NCI-H2227 treated with DMSO at 0.1 percent for 48 hours (cell line): ENCODE measurements at places on chromosomes 3 and 15.

DNA sequence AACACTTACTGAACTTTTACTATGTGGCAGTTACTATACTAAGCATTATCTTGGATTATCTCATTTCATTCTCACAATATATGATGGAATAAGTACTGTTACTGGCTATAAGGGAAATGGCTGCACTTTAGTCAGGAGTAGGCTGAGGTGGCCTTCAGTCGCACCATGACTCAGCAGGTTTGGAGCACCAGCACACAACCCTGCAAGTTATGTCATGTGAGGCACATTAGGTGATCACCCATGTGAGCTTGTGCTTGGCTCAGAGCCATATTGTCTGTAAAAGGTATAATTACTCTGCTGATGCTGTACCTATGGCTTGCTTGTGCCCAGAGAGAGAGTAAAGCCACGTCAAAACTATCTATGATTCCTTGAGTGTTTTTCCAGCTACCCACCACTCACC is 54.1 kb upstream of the TIPARP start:
- peak; percentile 77 for DNase-seq

- no peak for DNase-seq
Observed at GRCh38 chr3:134955874-134956273, 160.8 kb downstream of the EPHB1 start.

GRCh38 chr15:91055548-91056331 is 33.3 kb upstream of the VPS33B start:
- DNase-seq = peak; percentile 55

DNA sequence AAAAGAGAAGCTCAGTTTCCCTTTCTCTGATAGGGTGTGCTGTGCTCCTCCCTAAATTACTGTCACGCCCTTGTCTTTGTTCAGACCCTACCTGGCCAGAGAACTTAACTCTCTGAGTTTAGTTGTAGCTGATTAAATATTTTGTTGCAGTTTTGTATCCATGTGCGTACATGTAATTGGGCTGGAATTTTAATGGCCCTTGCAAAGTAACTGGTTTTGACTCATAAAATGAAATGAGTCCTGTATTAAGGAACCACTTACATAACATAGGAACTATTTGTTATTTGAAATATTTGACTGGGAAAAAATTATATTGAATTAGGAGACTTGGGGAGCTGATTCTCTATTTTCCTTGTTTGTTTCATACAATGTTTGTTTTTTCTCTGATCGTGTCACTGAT is 80.2 kb downstream of the LRRK1 start:
- DNase-seq = no peak

- no peak for DNase-seq
Observed at GRCh38 chr15:57375827-57376695, at the start of gene CGNL1. Gene CGNL1 (plus strand): TSS chr15:57376505. CDS start chr15:57438000, 61,495 bp downstream.

- no peak for DNase-seq
Observed at GRCh38 chr3:73490453-73491286, 134.1 kb downstream of the PDZRN3 start.

- no peak for DNase-seq
Observed at GRCh38 chr3:47011371-47011770, 31.9 kb downstream of the NBEAL2 start.

- no peak for DNase-seq
Observed at GRCh38 chr3:25587094-25587493, 77.6 kb downstream of the TOP2B start.

DNA sequence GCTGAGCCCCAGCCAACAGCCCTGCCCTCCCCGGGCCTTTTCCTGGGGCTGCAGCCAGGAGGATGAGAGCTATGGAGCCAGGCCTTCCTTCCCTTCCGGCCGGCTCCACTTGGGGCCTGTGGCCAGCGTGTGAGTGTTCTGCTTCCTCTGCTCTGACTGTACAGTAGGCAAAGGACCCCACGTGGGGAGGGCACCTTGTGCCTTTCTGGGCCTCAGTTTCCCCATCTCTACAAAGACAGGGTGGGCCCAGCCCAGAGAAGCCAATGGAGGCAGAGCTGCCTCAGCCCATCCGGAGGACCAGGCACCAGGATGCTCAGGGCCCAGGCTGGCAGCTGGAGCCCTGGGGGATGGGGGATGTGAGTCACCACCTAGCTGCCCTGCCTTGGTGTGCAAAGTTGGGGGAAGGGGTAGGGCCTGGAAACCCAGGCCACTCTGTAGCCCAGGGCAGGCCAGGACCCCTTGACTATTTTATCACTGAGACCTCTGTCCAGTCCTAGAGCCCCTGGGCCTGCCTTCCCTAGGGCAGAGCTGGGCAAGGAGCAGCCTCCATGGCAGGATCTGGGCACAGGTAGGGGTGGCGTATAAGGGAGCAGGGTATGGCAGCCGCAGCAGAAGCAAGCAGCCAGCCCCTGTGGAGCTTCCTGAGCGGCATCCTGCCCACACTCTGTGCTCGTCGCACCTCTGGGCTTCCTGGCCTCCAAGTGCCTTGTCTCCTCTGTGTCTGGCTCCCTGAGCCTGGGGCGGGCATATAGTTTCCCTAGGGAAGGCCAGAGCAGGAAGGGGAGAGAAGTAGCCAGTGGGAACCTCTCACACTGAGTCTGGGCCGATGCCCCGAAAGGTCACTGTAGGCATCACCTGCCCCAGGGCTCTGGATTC is 1.8 kb downstream of the PSTPIP1 start:
- DNase-seq = no peak

DNA sequence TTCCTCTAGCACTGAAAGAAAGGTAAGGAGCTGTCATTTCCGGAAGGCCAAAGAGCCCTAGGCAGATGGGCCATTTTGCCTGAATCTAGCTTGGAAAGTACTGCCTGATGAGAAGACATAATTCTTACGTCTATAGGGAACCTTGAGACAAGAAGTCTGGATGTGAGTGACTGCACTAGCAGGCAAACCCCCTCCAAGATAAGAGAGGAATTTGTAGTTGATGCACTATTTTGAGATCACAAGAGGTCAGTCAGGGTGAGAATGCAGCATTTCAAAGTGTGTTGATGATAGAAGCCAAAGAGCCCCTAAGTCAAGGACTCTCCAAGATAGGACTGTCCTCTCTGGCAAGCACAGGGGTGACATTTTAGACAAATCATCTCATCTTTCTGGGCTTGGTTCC is 99.2 kb downstream of the HES1 start:
- DNase-seq = no peak

DNA sequence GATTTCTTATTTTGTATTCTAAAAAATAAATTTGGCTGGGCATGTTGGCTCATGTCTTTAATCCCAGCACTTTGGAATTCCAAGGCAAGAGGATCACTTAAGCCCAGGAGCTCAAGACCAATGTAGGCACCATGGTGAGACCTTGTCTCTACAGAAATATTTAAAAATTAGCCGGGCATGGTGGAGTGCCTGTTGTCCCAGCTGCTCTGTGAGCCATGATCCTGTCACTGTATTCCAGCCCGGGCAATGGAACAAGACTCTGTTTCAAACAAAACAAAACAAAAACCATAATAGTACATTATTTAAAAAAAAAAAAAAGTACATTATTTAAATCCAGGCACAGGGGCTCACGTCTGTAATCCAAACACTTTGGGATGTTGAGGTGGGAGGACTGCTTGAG is 5.5 kb upstream of the RTF1 start:
- DNase-seq = no peak

- DNase-seq = no peak
Observed at GRCh38 chr3:139797724-139798343, 120.1 kb upstream of the NMNAT3 start.

DNA sequence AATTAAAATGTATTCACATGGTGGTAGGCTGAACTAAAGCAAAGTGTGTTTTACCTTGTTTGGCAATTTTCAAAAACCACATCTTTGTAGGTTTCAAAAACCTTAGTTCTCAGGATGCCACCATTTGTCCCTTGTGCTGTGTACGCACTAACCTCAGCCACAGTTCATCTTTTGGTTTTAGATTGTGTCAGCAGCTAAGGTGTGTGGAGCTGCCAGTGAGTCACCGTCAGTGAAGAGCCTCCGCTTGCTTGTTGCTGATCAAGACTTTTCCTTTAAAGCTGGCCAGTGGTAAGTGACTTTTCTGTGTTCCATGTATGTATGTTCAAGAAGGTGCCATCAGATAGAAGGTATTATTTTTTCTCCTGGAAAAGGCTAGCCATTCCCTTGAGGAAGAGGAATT is 21.1 kb downstream of the OXNAD1 start:
- DNase-seq = no peak

DNA sequence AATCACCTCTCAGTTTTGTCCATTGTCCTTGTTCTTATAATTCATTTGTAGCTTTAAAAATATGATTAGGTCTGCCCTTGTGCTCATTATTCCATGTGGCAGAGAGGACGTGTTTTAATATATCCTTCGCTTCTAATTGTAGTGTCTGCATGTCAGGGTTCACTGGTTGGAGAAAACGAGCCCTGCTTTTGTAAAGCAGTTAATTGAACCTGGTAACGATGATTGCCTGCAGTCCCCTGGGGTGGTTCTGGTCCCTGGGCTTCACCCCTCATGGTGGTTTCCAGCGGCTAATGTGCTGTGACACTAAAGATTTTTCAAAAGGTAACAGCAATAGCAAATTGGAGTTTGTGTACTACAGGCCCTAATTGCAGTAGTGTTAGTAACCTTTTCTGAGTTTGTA is 299.6 kb downstream of the CACNA2D3 start:
- DNase-seq = no peak

- DNase-seq = no peak
Observed at GRCh38 chr3:54251705-54252104, 129.4 kb downstream of the CACNA2D3 start.

GRCh38 chr15:69790632-69791031 is 307.1 kb downstream of the TLE3 start:
- DNase-seq = no peak

- no peak for DNase-seq
Observed at GRCh38 chr15:77826006-77826695, 193.4 kb upstream of the LINGO1 start.

DNA sequence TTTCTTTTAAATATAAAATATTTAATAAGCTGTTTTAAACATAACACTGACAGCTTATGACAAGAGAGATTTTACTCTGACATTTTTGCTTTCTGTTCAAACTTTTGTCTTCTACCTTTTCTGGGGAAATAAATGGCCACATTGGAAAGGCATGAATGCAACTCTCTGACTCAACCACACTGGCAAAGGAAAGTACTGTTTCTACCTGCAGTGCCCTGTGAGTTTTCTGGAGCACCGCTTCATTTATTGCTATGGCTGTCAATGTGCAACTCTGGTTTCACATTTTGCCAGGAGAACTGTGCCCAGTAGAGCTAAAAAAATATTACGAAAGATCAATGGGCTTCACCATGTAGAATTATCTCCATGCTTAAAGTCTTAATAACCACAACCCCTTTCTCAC is 15.1 kb downstream of the PDZRN3 start:
- DNase-seq = no peak

- DNase-seq = no peak
Observed at GRCh38 chr15:96171853-96172296, 158.6 kb upstream of the NR2F2 start.
